H4 (cell line): ENCODE measurements at places on chromosomes 4 and X. TPM values are rescaled to one million over a fixed set of nuclear protein-coding genes. Genes with fewer than 3 reads are reported as not detected.

Gene CYSLTR1
- 0.04 TPM in 1 of 2 replicates, not detected in the other for total RNA-seq

Gene SNCA
- 19.5 and 29.6 TPM in 2 replicates for total RNA-seq

Gene F11
- total RNA-seq, result not detected in 2 replicates

Gene ADGRG4
- not detected in 2 replicates for total RNA-seq

Gene RGN
- not detected in 2 replicates for total RNA-seq

Gene DSPP
- not detected in 2 replicates for total RNA-seq

Gene NKX1-1
- total RNA-seq, result not detected in 2 replicates

Gene L1CAM
- total RNA-seq, result 7.9 and 9.7 TPM in 2 replicates

Gene MID1IP1
- 37.5 and 48.9 TPM in 2 replicates for total RNA-seq

Gene PAPSS1
- 34.3 and 46.9 TPM in 2 replicates for total RNA-seq

Gene DCAF4L1
- total RNA-seq, result 0.14 TPM in 1 of 2 replicates, not detected in the other

Gene HMX1
- 5.1 and 7.3 TPM in 2 replicates for total RNA-seq

Gene ODAPH
- 0.12 and 0.19 TPM in 2 replicates for total RNA-seq

Gene ITIH6
- not detected in 2 replicates for total RNA-seq

Gene LPAR4
- 0.08 TPM in 1 of 2 replicates, not detected in the other for total RNA-seq

Gene CHRDL1
- 0.16 and 1.2 TPM in 2 replicates for total RNA-seq

Gene MAGEC1
- total RNA-seq, result 6.7 and 7.4 TPM in 2 replicates

Gene PPP2R2C
- total RNA-seq, result 0.91 and 1.3 TPM in 2 replicates

Gene ADRA2C
- 1.7 TPM in 2 replicates for total RNA-seq

Gene KLHL2
- total RNA-seq, result 12.0 and 13.2 TPM in 2 replicates

Gene NKAP
- 3.1 and 3.5 TPM in 2 replicates for total RNA-seq

Gene RPL10
- total RNA-seq, result 5,829 and 6,316 TPM in 2 replicates

Gene LAP3
- total RNA-seq, result 177 and 216 TPM in 2 replicates

Gene KLHL13
- total RNA-seq, result 9.8 and 12.7 TPM in 2 replicates

Gene RHOH
- total RNA-seq, result 0.49 TPM in 1 of 2 replicates, not detected in the other

Gene TLR10
- 0.08 TPM in 1 of 2 replicates, not detected in the other for total RNA-seq

Gene CXCL1
- not detected in 2 replicates for total RNA-seq

Gene STAP1
- total RNA-seq, result not detected in 2 replicates

Gene TGIF2LX
- 5.8 and 9.6 TPM in 2 replicates for total RNA-seq

Gene HMGN5
- total RNA-seq, result 0.97 and 5.8 TPM in 2 replicates

Gene LAS1L
- total RNA-seq, result 39.5 and 41.5 TPM in 2 replicates

Gene ZNF711
- total RNA-seq, result 5.0 and 7.2 TPM in 2 replicates

Gene PFKFB1
- not detected in 2 replicates for total RNA-seq

Gene UGT2B17
- total RNA-seq, result not detected in 2 replicates

Gene KCNIP4
- total RNA-seq, result not detected in 2 replicates

Gene SCRG1
- total RNA-seq, result not detected in 2 replicates

Gene NXF3
- 0.10 TPM in 1 of 2 replicates, not detected in the other for total RNA-seq

Gene NIPAL1
- total RNA-seq, result 0.37 and 1.5 TPM in 2 replicates

Gene GPC3
- 0.06 TPM in 1 of 2 replicates, not detected in the other for total RNA-seq

Gene NWD2
- not detected in 2 replicates for total RNA-seq
